NCI-H1930 (cell line): ENCODE measurements at places on chromosomes 2 and 18.

GRCh38 chr2:1541040-1541439 lies 127.8 kb downstream of the TPO start:
- DNase-seq = no peak

DNA sequence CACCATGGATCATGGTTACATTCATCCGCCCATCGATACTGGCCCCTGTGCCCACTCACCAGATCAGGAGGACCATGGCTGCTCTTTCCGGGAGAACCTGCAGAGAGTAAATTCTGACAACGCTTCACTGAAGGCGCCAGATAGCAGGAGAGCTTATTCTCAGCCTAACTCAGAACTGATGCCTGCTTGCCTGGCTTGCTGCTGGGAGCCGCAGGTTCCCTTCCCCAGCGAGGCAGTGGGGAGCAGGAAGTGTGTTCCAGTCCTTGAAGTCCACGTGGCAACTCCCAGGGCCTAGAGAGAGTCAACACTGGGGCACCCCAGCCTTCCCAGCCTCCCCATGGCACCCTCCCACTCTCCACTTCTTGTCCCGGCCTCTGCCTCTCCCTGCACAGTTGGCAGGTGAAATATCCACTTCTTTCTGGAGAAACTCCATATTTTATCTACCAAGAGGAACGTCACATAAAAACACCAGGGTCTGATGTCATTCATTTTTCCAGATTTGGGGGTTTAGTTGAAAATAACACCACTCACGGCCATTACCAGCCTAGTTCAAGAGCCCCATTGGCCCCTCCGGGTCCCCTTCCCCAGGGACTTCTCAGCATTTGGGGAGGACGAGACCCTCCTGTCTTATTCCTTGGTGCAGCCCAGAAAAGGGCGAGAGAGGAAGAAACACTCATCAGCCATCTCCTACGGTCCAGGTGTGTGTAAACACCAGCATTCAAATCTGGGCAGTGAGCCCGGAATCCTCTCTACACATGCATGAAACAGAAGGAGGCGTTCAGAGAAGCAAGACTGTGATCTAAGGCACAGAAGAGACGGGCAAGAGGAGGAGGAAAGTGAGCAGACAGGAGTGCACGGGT lies 3.5 kb upstream of the TUBB6 start:
- DNase-seq = no peak

- no peak for DNase-seq
Measured at GRCh38 chr2:241775223-241776177, 1.1 kb upstream of the GAL3ST2 start.

GRCh38 chr2:9378433-9379390 lies 44.6 kb downstream of the ITGB1BP1 start:
- DNase-seq = no peak

- no peak for DNase-seq
Measured at GRCh38 chr2:107215401-107216350, 329.7 kb upstream of the ST6GAL2 start.

- DNase-seq = no peak
Measured at GRCh38 chr18:58309099-58309498, 265.1 kb downstream of the NEDD4L start.

DNA sequence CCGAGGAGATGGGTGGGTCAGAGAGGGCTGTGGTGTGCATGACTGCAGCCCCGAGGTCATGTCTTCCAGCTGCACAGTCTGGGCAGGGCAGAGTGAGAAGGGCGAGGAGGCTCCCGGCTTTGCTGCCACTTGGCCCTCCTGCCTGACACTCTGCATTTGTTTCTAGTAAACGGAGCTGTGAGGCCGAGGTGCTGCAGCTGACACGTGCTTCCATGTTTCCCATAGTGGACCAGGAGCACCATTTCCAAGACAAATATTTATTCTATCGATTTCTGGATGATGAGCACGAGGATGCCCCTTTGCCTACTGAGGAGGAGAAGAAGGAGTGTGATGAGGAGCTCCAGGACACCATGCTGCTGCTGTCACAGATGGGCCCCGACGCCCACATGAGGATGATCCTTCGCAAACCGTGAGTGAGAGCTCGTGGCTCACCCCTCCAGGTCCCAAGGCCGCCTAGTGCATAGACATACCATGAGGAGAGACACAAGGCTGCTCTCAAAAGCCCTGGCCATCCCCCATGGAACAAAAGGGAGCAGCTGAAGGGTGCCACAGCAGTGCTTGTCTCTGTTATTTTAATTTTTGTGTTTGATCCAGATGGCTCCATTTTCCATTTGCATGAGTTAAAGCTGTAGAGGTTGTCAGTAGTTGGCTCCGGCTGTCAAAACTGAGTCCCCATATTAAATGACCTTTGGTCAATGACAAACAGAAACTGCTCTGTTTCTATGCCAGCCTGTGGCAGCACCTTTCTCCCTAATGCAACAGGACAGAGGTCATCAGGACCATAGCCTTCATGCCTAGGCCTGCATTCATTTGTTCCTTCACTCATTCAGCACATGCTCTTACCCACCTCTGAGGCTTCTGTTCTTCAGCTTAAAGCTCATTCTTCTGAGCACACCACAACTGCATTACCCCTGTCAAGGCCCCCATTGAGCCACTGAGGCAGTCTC lies 108.3 kb upstream of the MAP3K20 start:
- no peak for DNase-seq

GRCh38 chr2:200763422-200763821 lies 48.3 kb upstream of the BZW1 start:
- no peak for DNase-seq

DNA sequence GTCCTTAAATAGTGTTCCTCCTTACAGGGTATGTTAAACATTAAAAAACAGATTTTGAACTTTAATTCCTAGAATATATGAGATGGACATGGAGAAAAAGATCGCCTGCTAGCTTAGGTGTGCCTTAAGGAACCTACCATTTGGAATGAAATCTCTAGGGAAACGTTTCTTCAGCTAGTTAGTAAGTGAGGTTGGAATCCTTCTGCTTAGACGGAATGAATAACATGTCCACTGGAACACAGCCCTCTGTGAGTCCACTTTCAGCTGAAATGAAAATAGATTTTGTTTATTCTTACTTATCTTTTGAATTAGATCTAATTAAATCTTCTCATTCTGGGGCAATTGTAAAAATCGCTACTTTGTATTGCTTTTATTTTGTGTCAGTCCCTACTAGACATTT lies 28.4 kb downstream of the NAB1 start:
- DNase-seq = no peak

GRCh38 chr2:227608561-227609338 lies 5.9 kb downstream of the SCYGR3 start:
- DNase-seq = no peak
